Activated CD8-positive, alpha-beta T cell treated with anti-CD3 and anti-CD28 coated beads for 36 hours (primary cell): ENCODE measurements at places on chromosomes 11 and 22. TPM values are rescaled to one million over a fixed set of nuclear protein-coding genes. Genes with fewer than 3 reads are reported as not detected.

GRCh38 chr11:15890031-15890713 is 466.2 kb downstream of the SOX6 start:
- DNase-seq: no peak

Gene NCR3LG1
- 4.2 TPM for total RNA-seq

GRCh38 chr11:128156486-128156885 is 430.9 kb downstream of the ETS1 start:
- DNase-seq: no peak

Gene FADS3
- total RNA-seq: 13.9 TPM

Gene LYVE1
- not detected for total RNA-seq

- DNase-seq: no peak
Observed at GRCh38 chr11:75077316-75077715, 19.4 kb downstream of the OR2AT4 start.

Gene PNPLA5
- total RNA-seq: not detected

DNA sequence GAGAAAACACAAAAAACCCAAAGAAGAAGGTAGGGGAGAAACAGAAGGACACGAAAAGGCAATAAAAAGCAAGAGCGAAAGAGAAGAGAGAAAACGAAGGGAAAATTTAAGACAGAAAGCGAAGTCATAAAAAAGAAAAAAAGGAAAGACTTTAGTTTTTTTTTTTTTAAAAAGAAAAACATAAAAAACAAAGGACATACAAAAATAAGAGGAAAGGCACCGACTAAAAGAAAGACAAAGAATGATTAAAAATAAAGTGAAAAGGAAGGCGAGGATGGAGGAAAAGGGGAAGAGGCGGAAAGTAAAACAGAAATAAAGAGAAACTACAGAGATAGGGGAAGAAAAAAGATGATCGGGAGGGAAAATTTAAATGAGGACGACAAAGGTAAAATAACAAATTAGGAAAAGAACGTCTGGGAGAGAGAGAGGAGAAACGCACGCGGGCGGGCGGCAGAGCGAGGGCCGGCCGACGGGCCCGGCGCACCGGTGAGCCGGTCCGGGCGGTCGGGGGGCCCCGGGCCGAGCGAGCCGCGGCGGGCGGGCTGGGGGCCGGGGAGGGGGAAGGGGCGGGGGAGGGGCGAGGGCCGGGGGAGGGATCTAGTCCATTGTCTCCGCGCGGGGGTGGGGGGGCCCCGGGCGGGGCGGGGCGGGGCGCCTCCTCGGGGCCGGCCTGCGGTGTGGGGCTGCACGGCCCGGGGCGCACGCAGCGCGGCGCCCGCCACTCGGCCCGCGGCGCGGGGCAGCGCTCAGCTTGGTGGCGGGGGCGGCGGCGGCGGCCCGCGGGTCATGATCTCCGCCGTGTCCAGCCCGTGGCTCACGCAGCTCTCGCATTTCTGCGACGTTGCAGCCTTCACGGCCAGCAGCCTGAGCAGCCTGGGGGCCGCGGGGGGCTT is at the start of gene TBX1:
TBX1 (plus strand) TSS at position 721 of the 893 bp plus-strand sequence; CDS start at position 787, 66 bp downstream.
- DNase-seq: no peak

DNA sequence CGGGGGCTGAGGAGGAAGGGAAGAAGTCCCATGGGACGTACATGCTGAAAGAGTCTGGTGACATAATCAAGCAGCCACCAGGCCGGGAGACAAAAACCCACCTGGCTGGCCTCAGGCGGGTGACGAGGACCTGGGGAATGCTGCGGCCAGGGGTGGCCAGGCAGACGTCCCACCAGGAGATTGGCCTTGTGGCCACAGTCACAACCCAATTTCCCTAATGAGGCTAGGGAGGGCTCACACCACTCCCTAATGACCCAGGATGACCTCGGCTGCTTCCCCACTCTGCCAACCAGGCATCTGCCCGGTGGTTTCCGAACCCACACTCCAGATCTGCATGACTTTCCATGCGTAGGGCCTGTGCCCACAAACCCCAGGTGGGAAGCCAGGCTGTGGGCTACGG is 66.9 kb downstream of the SCUBE1 start:
- no peak for DNase-seq

- no peak for DNase-seq
Observed at GRCh38 chr11:17415523-17416104, 27.2 kb upstream of the KCNJ11 start.

DNA sequence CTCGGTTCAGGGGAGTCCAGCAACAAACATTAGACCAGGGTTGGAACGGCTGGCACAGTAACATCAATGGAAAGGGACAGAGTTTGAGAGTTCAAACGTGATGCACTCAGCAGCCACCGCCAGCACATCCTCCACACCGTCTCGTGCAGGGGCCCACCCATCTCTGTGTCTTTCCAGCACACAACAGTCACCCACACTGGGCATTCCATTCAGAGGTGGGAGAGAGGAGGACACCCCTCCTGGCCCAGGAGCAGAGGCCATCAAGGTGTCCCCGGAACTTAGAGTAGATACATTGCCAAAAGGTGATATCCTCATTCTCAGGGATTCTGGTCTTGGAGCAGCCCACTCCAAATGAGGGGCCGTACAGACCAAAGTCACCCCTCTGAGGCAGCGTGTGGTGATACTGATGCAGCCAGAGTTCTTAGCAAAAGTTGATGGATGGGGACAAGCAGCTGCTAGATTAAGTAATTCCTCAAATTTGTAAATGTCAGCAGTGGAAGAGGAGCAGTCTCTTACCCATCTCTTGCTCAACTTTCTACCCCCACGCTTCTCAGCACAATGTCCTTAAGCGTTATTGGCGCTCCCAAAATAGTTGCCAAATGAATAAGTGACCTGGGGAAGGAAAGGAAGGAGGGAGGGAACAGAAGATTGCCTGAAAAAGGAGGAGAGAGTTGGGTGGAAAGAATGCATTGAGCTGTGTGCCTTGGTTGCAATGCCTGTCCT is 5.5 kb downstream of the SNAP29 start:
- DNase-seq: no peak

DNA sequence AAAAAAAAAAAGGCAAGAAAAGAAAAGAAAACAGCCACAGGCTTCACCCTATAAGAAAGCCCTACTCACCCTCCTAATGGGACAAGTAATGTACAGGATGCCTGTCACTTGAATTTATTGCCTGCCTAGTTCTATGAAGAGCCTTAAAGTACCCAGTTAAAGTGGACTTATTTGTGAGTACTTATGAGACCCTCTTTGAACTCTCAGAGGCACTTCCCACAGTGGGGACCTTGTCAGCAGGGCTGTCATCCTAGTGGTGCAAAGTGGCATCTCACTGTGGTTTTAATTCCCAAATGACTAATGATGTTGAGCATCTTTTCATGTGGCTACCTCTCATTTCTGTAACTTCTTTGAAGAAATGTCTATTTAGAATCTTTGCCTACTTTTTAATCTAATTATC is 41.8 kb upstream of the BARX2 start:
- no peak for DNase-seq
